Dermis microvascular lymphatic vessel endothelial cell (primary cell): ENCODE measurements at places on chromosomes 2 and 18.
A peak's percentile ranks its signal among the peaks of the same experiment; 100 is the strongest.

DNA sequence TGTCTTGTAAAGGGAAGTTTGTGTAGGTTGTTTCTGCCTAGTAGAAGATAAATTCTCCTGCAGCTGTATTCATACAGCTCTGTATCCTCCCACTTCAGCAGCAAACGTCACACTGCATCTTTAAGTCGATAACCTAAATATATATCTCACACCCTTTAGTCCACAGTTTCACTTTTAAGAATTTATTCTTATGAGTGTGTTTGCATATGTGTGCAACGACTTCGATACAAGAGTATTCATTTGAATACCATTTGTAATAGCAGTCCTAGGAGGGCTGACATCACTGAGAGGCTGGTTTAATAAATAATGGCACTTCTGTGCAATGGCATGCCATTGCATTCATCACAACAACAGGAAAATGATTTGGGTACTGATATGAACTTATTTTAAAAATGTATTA, 63.8 kb upstream of the MSH6 start:
- no peak for DNase-seq

- DNase-seq, result no peak
Observed at GRCh38 chr2:75728614-75729419, 18.1 kb upstream of the GCFC2 start.

DNA sequence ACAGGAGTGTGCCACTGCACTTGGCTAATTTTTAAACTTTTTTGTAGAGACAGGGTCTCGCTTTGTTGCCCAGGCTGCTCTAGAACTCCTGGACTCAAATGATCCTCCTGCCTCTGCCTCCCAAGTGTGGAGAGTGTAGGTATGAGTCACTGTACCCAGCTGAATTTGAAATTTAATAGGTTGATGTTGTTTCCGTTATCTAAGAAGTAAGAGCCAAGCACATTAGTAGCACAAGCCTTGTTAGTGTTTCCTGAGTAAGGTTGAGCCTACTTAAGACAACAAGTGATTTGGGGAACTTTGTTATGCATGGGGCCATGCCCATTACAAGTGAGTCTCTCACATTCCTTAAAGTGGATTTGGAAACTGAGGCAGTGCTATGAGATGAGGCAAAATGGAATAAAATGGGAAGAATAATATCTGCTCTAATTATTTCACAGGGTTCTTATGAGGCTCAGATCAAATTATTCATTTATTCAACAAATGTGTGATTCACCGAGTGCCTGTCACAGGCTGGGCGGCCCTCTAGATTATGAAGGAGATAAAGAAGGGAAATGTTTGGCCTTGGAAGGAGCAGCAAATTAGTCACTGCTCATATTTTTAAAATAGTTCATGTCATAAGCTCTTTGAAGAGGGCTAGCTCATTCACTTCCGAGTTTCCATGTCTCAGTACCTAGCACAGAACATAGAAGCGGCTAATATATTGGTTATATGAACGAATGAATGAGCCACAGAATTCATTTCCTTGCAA, 217.2 kb downstream of the LDLRAD4 start:
- DNase-seq, result no peak

GRCh38 chr2:159076241-159076640, 107.8 kb downstream of the TANC1 start:
- DNase-seq, result no peak

DNA sequence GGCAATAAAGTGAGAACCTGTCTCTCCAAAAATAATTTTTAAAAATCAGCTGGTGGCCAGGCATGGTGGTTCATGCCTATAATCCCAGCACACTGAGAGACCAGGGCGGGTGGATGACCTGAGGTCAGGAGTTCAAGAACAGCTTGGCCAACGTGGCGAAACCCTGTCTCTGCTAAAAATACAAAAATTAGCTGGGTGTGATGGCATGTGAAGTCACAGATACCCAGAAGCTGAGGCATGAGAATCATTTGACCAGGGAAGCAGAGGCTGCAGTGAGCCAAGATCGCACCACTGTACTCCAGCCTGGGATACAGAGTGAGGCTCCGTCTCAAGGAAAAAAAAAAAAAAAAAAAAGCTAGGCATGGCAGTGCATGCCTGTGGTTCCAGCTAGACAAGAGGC, 7.4 kb upstream of the GPR75 start:
- DNase-seq, result no peak

DNA sequence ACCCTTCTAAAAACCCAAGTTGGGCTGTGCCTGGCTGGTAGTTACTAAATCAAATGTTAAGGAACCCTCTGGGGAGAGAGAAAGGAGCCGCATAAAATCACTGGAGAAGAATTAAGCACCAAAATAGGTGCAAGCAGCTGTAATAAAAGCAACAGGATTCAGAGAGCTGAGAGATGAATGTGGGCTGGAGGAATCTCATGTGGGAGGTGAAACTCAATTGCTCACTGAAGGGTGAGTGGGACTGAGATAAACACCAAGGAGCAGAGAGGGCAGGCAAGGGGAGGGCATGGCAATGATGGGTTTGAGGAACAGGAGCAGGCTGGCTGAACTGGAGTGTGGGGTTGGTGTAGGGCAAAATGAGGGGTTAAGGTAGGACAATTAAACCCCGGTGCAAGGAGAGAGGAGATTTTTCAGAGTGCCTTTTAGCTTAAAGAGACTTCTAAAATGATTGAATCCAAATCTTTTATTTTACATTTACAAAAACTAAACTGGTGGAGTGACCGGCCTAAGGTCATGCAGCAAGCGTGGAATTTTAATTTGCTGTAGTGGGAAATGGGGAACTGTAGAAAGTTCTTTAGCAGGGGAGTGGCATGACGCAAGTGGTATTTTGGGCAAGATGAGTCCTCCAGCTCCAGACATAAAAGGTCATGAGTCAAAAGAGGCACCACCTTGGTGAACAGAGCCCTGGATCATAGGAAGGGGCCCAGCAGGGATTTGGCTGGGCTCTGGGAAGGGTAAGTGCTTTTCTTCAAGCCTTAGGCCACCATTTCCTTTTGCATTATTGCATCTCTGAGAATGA, 10.5 kb downstream of the PLB1 start:
- DNase-seq, result no peak

DNA sequence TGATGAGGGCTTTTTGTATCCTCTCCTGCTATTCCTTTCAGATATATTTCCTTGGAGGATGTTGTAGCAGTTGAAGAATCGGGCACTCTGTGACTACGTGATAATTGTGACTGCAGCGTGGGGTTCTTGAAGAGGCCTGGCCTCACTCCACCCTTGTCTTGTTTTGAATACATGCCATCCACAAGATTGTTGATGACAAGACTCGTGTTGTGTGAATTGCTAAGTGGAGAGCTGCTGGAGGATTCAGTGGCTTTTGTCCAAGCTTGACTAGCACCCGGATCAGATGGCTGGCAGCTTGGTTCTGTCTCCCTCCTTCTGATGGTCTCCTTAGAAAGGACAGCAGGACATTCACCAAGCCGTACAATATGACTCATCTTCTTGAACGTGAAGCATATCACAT, 146.9 kb downstream of the DAW1 start:
- no peak for DNase-seq

- no peak for DNase-seq
Observed at GRCh38 chr18:61785588-61785987, 107.2 kb downstream of the RNF152 start.

DNA sequence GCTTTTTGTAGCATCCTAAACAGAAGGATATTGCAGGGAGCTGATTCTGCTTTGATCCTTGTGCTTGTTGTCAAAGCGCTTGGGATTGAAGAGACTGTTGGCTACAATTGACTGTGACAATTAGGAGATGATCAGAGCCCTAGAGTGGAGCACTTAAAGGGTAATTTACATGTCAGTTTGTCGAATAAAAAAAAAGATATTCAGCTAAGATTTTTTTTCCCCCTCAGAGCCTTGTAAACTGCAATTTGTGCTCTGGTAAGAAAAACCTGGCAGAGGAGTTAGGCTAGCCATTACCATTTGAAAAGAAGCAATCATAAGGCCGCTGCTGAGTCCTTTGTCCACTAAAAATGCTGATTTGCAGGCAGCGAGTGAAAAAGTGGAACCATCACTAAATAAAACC, 47.8 kb upstream of the ZEB2 start:
- DNase-seq, result no peak

DNA sequence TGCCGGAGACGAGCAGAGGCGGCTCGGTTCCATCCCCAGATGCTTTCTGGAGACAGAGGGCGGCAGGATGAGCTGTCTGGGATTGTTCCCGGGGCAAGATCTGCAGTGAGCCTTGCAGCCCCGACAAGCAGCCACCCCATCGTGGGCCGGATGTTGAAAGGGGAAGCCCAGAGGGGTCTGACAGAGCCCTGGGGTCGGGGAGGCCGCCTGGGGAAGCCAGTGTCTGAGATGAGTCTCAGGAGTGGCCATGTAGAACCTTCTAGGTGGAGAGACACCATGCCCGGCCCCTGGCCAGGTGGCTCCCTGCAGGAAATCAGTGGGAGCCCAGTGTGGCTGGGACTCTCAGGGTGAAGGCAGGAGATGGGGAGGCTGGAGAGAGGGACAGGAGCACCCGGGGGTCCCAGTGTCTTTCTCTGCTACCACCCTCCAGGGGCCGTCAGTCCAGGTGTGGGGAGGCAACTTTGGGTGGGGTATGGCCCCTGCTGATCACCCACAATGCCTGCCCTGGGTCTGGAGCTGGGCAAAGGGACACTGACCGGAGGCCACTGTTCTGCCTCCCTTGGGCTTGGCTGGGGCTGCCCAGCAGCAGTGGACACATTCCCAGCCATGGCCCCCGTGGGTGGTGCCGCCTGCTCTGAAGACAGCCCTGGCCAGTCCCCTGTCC, 128.3 kb upstream of the HS6ST1 start:
- DNase-seq, result no peak

- no peak for DNase-seq
Observed at GRCh38 chr2:26668041-26668440, 24.5 kb upstream of the KCNK3 start.

DNA sequence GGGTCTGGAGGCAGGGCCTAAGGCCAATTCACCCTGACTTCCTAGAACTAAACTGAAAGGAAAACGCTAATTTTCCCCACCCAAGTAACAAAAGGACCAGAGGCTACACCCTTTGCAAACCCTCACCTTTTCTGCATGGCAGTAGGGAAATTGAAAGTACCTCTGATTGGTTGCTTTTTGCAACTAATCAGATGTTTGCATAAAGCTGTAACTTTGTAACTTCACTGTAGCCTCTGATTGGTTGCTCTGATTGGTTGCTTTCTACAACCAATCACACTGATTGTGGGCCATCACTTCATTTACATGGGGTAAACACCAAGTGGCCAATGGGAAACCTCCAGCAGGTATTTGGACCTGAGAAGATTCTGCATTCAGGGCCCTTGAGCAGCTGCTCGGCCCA, 20.8 kb downstream of the EIPR1 start:
- DNase-seq, result no peak

DNA sequence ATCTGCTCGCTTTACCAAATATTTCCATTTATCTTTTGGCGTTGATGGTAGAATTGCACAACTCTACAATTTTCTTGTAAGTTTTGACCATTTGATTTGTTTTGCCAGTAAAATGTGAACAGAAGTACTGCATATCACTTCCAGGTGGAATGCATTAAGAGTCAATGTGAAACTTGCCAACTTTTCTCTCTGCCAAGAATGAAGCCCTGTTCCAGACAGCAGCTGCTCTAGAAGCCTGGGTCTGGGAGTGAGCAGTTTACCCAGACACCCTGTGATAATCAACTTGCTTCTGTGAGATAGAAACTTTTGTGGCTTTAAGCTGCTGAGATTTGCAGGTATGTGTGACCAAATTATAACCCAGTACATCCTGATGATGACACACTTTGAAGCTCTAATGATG, 115.9 kb upstream of the SYT4 start:
- DNase-seq, result no peak

- DNase-seq, result no peak
Observed at GRCh38 chr2:129730979-129731378, 248.5 kb upstream of the RAB6C start.

GRCh38 chr2:15968280-15969178, 28.2 kb downstream of the MYCN start:
- DNase-seq, result no peak

DNA sequence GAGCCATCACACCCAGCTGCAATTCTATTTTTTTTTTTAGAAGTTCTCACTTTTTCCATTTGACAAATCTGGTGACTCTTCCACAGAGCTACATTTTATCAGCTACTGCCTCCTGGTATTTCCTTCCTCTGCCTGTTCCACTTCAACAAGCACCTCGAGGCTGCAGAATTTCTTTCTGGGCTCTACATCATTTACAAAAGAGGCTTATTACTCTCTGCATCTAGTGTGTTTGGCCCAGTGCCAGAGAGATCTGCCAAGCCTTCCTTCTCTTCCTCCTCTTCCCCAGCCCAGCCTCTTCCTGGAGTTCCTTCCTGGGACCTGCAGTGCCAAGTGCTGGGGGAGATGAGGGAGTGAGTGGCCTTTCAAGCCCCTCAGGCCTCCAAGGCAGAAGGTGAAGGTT, 119.6 kb upstream of the ITGA6 start:
- peak; percentile 95 for DNase-seq

DNA sequence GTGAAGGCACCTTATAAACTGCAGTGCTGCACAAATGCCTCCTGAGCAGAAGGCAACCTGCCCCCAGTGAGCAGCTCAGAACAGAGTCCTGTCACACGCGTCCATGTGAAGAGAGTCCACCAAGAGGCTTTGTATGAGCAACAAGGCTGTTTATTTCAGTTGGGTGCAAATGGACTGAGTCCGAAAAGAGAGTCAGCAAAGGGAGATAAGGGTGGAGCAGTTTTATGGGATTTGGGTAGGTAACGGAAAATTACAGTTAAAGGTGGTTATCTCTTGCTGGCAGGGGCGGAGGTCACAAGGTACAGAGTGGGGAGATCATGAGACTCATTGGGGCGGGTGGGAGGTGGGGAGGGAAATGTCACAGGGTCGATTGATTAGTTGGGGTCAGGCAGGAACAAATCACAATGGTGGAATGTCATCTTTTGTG, 53.4 kb upstream of the RALBP1 start:
- DNase-seq, result no peak

- no peak for DNase-seq
Observed at GRCh38 chr2:28750316-28751251, 1.0 kb upstream of the PPP1CB start.

DNA sequence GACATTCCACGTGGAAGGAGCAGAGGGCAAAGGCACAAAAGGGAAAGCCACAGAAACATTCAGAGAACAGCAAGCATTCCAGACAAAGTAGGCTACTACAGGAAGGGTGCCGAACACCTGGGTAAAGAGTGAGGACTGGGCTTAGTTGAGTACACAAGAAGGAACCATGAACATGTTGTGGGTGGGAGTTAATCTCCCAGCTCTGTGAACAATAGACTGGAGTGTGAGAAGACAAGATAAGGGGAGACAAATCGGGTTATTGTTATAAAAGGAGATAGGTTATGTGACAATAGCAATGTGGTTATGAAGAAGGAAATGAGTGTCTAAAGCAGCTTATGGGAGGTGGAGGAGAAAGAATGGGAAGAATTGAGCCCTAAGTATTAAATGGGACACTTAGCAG, 70.0 kb downstream of the DPP4 start:
- peak; percentile 36 for DNase-seq
